ENCODE measurements at places on chromosomes 2 and 18.

- no peak for DNase-seq
Measured at GRCh38 chr2:167653131-167653530, 594.3 kb downstream of the STK39 start.

DNA sequence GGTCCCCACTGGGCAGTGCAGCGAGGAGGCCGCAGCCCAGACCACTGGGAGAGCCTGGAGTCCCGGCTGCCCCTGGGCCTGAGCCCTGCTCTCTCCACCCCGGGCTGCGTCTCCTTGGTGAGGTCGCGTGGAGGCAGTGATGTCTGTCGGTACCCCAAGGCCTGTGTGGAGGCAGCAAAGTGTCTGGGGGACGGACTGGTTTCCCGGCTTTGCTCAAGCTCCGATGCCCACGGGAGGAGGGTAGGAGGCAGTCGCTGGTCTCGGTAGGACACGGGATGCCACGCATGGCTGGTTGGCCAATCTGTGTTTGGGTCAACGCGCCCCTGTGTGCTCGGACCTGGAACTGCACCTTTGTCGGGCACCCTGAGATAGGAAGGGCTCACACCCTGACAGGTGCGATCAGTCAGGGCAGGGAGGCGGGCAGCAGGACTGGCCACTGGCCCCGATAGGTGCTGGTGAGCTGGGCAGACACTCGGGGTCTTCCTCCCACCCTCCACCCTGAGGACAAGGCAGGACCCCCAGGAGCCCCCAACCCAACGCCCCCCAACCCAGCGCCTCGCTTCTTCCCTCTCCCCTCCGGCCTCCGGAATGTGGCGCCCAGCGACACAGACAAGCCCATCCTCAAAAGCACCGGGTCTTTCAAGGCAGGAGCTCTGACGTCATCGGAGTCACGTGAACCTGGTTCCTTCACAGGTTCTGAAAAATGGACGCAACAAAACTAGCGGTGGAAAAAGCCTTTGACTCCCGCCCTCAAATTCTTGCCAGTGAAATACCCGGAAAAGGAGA is 288.6 kb downstream of the NDUFA10 start:
- DNase-seq, result no peak

- no peak for DNase-seq
Measured at GRCh38 chr2:46315103-46315890, 18.1 kb downstream of the EPAS1 start.

- no peak for DNase-seq
Measured at GRCh38 chr2:23235292-23235691, 149.7 kb upstream of the KLHL29 start.

GRCh38 chr2:128547667-128548066 is 229.0 kb upstream of the HS6ST1 start:
- no peak for DNase-seq

DNA sequence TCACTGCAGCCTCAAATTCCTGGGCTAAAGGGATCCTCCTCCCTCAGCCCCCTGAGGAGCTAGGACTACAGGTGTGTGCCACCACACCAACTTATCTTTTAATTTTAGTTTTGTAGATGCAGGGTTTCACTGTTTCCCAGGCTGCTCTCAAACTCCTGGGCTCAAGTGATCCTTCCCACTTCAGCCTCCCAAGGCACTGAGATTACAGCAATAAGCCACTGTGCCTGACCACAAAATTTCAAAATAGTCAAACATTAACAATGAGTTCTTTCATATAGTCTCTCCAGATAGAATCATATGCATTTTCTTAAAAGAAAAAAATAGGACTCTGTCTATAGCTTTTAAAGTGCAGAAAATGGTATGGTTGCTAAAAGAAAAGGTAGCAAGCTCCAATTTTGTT is 24.9 kb upstream of the PID1 start:
- DNase-seq, result peak; percentile 48

GRCh38 chr2:240136671-240137292 is 677 bp upstream of the COPS9 start:
- no peak for DNase-seq

- DNase-seq, result no peak
Measured at GRCh38 chr2:176132205-176133171, 3.0 kb downstream of the HOXD8 start.

- no peak for DNase-seq
Measured at GRCh38 chr2:199751492-199752120, 99.4 kb downstream of the FTCDNL1 start.

GRCh38 chr2:29981402-29981801 is 60.0 kb upstream of the ALK start:
- DNase-seq, result no peak

DNA sequence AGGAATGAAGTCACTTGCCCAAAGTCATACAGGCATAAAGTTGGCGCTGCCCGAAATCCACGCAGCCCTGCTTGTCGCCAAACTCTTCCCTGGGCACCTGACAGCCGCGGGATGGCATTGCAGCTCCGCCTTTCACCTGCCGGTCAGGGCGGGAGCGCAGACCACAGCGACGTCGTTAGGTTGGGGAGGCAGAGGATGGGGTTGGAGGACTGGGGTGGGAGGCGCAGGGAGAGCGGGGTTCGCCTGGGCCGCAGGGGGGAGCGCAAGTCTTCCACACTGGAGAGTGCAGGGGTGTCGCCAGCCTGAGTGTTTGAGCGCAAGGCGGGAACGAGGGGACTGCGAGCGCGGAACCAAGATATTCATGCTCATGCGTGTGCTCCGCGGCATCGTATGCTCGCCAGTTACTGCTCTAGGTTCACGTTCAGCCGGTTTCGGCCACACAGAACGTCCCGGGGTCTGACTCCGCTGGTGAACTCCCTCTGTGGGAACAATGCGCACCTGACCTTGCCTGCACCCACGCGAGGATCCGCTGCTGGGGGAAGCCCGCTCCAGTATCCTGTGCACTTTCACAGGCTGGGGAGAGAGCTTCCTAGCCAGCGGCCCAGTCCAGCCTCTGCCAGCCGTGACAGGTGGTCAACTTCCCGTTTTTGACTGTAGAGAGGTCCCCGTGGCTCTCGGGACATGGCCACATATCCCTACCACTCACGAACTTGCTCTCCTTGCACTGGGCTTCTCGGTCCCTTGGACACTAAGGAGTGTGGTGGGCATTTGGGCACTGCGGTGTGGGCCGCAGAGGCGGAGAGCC is 767 bp upstream of the NPPC start:
- no peak for DNase-seq

DNA sequence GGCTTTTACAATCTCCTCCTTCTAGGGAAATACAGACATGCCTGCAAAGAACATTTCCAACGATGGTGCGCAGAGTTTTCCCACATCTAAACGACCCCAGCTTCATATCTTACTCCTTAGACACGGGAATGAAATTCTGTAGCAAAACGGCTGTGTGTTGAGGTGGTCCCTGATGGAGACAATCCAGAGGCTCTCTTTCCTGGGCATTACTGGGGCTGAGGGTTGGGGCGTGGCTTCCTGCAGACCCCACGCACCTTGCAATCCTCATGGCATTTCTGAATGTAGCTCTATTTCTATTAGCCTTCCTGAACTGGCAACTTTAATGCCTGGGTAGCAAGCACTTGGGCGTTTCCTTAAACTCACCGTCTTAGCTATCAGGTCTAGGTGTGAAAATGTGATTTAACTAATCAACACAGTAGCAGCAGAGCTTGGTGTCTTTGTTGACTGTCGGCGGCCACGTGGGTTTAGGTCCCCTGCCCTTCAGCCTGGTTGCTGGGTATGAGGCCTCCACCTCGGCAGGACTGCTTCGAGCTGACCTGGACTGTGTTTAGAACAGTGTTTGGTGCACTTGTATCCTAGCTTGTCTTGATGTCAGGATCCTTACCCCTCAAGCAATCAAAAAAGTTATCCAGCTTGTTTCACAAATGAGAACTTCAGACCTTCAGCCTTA is 242.8 kb downstream of the GBX2 start:
- no peak for DNase-seq

DNA sequence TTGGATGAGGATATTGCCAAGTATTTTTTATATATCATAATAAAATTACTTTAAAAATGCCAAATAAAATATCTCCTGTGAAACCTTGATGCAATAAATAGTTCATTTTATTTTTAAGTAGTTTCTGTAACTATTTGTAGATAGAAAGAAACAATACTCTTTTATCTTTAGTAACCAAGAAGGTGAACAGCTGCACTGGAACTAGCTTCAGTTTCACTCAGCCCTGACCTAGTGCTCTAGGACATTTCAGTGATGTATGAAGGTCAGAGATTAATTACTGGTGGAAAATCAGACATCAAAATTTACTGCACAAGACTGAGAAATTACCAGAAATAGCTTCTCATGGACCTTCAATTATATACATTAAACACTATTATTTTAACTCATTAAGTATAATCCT is 1305.0 kb downstream of the CNTNAP5 start:
- no peak for DNase-seq

DNA sequence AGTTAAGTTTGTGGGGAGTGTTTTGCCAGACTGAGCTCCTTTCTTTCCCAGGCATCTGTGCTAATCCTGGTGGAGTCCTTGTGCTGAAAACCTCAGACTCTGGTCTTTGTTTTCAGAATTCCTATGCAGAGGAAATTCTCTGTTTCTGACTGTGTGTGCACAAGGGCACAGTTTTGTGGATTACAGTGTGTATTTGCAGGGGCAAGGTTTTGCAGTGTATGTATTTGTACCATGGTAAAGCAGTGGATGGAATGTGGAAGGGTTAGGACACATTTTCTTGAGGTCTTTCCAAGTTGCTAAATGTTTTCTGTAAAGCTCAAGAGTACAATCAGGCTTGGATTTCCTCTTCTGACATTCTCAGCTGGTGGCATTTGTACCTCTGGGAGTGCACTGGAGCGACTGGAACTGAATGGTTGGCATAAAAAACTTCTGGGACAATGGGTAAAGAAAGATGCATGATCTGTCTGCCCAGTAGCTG is 139.5 kb upstream of the RND3 start:
- DNase-seq, result no peak

DNA sequence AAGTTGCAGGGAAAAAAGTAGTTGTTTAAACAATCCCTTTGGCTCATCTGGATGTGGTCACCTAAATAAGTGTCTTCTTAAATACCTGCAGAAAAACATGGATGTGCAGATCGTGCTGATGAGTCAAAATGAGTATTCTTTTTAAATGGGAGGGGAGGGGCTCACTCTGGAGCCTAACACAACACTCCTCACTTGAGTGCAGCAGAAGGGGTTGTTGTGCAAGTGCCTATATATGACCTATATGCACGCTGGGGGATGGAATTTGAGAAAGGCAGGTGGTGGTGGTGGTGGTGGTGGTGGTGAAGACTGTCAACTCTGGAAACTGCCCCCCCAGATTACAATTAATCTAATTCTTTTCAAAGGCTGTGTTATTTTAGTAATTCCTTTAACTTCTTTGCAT is 77.9 kb upstream of the FAM124B start:
- no peak for DNase-seq

DNA sequence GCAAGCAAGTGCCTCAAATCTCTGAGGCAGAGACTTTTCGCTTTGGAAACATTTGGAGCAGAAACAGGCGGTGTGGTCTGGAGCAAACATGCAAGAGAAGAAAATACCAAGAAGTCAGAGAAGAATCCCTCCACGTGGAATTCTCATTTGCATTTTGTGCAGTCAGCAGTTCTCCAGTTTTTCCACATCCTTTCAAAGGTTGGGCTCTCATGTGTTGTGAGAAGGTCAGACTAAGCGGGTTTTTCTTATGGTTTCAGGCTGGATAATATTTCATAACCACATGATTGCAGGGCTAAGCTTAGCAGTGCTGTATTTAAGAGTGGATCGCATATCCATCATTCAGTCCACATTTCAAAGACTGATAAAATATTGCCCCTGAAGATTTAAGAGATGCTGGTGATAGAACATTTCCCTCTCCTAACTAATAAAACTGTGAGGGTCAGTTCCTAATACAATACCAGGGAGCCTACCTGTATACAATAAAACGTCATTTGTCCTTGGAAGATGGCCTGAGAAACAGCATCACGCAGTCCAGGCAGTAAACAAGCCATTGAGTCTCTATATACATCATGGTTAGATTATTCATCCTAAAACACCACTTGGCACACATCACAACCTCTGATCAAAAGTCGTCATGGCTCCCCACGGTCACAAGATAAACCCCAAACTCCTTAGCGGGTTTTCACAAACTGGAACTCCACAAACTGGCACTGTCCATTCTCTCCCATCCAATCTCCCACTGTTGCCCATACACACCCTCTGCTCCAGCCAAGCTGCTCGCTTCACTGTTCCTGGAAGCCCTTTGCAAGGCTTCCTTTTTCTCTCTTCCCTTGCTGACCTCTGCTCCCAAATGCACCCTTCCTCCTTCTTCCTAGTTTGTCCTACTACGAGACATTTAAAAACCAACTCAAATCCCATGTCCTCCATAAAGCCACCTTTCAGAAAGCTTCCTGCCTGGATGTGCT is 31.5 kb downstream of the ANKRD44 start:
- no peak for DNase-seq

- DNase-seq, result no peak
Measured at GRCh38 chr2:95674186-95674585, 82.4 kb downstream of the TRIM43 start.

GRCh38 chr2:200350850-200351285 is 44.4 kb downstream of the SPATS2L start:
- DNase-seq, result no peak

DNA sequence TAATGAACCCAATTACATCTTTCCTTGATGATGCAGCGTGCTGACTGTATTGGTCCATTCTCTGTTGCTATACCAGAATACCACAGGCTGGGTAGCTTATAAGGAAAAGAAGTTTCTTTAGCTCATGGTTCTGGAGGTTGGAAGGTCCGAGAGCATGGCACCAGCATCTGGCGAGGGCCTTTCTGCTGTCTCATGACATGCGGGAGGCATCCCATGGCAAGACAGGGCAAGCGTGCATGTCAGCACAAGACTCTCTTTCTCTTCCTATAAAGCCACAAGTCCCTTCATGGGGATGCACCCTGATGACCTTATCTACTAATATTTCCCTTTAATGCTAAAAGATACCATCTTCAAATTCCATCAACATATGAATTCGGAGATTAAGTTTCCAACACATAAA is 122.8 kb upstream of the FHL2 start:
- no peak for DNase-seq

DNA sequence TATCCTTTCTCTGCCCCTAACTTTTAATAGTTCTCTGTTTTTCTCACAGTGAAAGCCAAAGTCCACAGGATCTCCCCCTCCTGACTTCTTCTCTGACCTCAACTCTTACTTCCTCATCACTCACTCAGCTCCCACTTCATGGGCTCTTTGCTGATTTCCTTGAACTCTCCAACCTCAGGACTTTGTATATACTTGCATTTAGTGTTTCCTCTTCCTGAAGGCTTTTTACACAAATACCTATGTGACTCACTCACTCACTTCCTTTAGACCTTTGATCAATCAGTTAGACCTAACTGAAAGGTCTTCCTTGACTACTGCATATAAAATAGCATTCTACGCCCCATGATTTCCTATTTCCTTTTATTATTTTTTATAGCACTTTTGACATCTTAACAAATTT is 233.1 kb upstream of the MEX3C start:
- DNase-seq, result no peak

GRCh38 chr18:50716902-50717301 is 102.9 kb downstream of the MRO start:
- no peak for DNase-seq

GRCh38 chr2:219177552-219178376 is at the start of gene RETREG2:
Gene RETREG2 (plus strand): TSS chr2:219178275. CDS start chr2:219178353, 78 bp downstream.
- peak; percentile 76 for DNase-seq

DNA sequence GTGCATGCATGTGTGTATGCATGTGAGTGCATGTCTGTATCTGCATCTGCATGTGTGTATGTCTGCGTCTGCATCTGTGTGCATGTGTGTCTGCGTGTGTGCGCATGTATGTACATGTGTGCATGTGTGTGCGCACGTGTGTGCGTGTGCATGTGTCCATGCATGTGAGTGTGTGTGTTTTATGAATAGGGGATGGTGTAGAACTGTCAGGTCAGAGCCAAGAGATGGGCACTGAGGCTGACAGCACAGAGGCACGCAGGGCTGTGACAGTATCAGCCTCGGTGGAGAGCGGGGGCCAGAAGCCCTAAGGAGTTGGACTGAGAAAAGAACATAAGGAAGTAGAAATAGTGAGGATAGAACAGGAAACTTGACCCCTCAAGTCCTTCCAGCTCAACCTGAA is 494.0 kb upstream of the MYT1L start:
- DNase-seq, result no peak

All from HL-60 (cell line).